ENCODE measurements at places on chromosomes 5 and 9.

- no peak for DNase-seq
Measured at GRCh38 chr5:176362233-176362490, 598 bp upstream of the KIAA1191 start.

GRCh38 chr9:136858844-136859757, 7.0 kb downstream of the MAMDC4 start:
- no peak for DNase-seq

DNA sequence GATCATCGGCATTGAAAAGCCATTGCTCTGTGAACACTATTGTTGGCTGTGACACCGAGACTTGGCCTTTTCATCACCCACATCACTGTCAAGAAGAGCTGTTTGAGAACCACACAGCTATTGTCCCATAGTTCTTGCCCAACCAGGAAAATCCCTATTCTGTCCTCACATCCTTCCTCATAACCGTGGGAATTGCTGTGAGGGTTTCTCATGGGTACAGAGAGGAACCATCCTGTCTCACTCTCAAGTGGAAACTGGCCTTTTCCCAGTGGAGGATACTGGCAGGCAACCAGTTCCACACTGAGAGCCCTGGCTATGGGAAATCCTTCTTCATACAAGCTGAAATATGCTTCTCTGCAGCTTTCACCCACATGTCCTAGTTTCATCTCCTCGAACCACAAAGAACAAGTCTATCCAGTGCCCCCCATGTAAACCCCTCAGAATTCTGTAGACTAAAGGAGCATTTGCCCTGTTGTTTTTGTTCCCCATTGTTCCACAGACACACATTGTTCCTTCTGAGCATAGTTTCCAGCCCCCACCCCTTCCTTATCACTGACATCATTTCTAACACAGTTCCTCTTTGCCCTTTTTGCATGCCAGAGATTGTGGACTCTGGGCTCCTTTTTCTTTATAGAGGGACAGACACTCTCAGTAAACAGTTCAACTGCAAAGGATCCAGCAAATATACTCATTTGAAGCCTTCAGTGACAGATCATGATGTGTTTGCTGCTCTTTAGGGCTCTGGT, 57.8 kb upstream of the C5orf46 start:
- DNase-seq, result no peak

DNA sequence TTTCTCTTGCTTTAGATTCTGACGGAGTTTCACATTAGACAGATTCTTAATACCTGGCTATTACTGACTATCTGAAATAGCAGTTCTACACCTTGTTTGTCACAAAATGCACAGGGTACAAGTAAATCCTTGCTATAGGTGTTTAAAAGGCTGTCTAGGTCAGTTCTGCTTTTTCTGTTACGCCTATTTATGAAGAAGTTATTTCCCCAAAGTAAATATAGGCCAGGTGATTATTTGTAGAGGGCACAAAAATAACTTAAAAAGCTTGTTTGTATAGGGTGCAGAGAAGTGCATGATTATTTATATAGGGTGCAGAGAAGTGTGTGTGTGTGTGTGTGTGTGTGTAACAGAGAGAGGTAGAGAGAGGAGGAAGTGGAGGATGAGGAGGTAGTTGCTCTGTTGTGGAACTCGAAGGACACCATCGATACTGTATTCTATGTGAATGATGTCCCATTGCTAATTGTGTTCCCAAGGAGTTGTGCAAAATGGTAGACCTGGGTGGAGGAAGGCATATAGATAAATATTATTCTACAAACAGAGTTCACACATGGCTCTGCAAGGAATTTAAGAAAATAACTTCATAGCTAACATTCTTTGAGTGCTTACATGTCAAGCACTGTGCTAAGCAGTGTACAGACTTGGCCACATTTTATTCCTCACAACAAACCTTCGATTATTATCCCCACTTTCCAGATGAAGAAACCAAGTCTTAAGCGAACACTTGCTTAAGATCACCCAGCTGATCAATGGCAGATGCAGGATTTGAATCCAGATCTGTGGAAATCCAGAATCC, 96.3 kb upstream of the EQTN start:
- DNase-seq, result no peak

- peak; percentile 41 for DNase-seq
Measured at GRCh38 chr9:94002316-94003140, 47.4 kb upstream of the BARX1 start.

GRCh38 chr9:89431930-89432725, 65.8 kb downstream of the SEMA4D start:
- DNase-seq, result no peak

Data from activated CD4-positive, alpha-beta T cell treated with anti-CD3 and anti-CD28 coated beads for 48 hours (primary cell).